B cell (primary cell): ENCODE measurements at places on chromosomes 6 and 20. TPM values are rescaled to one million over a fixed set of nuclear protein-coding genes. Genes with fewer than 3 reads are reported as not detected.

GRCh38 chr6:149342525-149342924, 25.0 kb downstream of the TAB2 start:
- no peaks in the 10 kb centered on the region for H3K27me3 ChIP-seq
- no peak overlapping the region for H3K4me3 ChIP-seq
- H3K36me3 ChIP-seq, result no peaks in the 10 kb centered on the region
- peak; percentile 35 for DNase-seq

GRCh38 chr6:15674690-15675386, 12.0 kb upstream of the DTNBP1 start:
- H3K4me3 ChIP-seq, result no peak overlapping the region
- no peaks in the 10 kb centered on the region for H3K36me3 ChIP-seq
- H3K27me3 ChIP-seq, result no peaks in the 10 kb centered on the region

DNA sequence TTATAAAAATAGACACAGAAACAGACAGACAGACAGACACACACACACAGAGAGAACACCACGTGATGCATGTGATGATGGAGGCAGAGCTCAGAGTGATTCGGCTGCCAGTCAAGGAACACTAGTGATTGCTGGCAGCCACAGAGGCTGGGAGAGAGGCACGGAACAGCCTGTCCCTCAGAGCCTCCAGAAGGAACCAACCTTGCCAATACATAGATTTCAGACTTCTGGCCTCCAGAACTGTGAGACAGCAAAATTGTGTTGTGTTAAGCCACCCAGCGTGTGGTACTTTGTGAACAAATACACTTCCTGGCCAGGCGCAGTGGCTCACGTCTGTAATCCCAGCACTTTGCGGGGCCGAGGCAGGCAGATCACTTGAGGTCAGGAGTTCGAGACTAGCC, 9.5 kb upstream of the PARD6B start:
- H3K36me3 ChIP-seq, result no peaks in the 10 kb centered on the region
- H3K27ac ChIP-seq, result no peak overlapping the region
- DNase-seq, result no peak

- no peak for DNase-seq
- H3K4me1 ChIP-seq, result no peaks in the 10 kb centered on the region
- no peak overlapping the region for H3K27ac ChIP-seq
- no peak overlapping the region for H3K4me3 ChIP-seq
Observed at GRCh38 chr6:14193524-14193923, 76.0 kb downstream of the CD83 start.

TRAM2 gene
- total RNA-seq, result 13.3 and 14.0 TPM in 2 replicates

DNA sequence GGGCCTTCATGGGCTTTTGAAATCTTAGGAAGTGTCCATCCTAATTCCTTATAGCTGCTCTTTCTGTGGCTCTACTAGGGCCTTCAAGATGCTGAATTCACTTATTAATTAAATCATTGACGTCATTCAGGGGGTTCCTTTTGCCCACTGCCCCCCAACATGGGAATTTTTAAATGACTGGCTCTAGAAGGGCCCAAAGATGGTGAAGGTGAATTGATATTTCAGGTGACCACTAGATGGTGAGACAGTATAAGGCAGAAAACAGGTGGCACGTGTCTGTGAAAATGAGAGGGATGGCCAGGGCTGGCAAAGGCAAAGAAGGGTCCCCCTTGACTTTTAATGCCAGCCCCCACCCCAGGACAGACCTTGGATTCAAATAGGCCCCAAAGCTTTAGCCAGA, 11.8 kb downstream of the GNAS start:
- no peaks in the 10 kb centered on the region for H3K4me1 ChIP-seq
- DNase-seq, result peak; percentile 48
- H3K27ac ChIP-seq, result no peak overlapping the region
- no peaks in the 10 kb centered on the region for H3K36me3 ChIP-seq

DNA sequence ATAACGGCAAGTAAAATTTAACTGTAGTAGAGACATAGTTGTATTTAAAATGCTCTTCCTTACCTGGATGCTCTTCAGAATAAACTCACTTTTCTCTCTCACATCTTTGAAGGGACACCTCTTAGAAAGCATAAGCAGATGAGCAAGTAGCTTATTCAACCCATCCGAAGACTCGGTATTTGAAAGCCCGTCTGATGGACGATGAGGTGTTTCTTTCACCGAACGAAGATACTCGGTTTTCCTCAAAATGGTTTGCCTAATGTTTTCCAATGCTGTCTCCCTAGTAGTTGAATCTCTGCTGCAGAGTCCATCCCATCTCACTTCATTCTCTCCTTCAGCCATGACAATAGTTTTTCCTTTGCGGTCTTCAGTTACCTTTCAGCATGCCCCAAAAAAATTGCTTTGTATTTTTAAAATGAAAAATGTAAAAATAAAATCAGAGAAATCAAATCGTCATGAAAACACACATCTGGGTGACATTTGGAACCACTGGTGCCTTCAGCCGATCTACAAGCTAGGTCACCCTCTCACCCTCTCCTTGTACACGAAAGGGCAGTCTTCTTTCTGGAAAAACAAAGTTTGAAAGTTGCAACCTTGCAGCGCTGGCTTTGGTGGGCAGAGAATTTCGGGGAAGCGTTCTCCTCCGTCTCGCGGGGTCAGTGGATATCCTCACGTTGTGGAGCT, 772 bp downstream of the SESN1 start:
- peaks cover 28% of the 10 kb centered on the region for H3K4me1 ChIP-seq
- H3K27me3 ChIP-seq, result no peaks in the 10 kb centered on the region
- peak overlapping the region; percentile 85 for H3K4me3 ChIP-seq
- H3K27ac ChIP-seq, result peak overlapping the region; percentile 95
- no peaks in the 10 kb centered on the region for H3K36me3 ChIP-seq
- peak; percentile 41 for DNase-seq

PNPLA1 gene
- 0.12 and 0.32 TPM in 2 replicates for total RNA-seq

DNA sequence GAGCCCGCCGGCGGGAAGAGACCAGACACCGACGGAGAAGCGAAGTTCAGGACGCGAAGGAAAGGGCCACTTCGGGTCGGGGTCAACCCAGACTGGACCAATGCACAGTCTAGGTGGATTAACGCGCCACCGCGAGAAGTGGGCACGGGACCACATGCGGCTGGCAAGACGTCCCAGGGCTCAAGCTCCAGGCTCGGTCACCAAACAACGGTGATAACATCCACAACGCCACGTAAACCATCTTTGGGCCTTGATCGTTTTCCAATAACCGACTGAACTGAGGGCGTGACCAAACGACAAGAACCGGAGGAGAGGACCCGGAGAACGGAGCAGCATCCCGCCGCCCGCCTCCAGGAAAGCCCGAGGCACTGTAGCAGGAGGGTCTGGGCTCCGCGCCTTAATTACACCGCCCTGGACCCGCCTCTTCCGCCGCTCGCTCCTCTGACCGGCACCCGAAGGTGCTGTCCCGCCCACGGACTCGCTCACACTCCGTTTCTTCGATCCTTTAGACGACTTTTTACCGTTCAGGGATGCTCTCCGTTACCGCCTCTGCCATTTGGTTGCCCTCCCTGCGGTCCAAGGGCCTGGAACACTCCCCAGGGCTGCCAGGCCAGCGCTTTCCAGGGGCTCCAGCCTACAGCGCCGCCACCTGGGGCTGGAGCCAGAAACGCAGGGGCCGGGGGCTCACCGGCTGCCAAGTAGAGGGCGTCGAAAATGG, 44.1 kb downstream of the DPPA5 start:
- DNase-seq, result peak; percentile 69
- peak overlapping the region; percentile 73 for H3K4me3 ChIP-seq
- peaks cover 13% of the 10 kb centered on the region for H3K4me1 ChIP-seq
- H3K27me3 ChIP-seq, result no peaks in the 10 kb centered on the region

DNA sequence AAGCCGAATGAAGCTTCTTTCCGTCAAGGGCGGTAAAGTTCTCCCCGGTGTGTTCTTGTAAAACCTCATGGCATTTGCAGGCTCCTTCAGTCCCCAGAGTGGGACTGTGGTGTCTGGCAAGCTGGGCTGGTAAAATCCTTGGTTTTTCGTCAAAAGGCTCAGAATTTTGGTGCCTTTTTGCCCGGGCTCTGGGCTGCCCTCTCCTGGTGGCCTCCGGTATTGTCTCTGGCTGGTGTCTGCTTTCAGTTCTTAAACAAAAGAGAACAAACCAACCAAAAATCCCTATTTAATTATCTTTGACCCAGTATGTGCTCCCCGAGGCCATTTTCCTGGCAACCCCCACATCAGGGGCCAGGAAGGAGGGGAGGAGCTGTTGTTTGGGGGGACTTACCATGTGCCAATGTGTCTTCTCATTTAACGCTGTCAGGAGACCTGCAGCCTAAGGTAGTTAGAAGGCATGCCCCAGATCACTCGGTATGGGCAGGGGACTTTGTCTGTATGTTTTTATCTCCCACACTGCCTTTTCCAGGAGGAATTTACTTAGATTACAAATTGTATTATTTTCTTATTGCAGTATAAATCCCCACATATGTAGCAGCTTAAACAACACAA, 11.1 kb downstream of the CDH4 start:
- no peak for DNase-seq
- H3K4me1 ChIP-seq, result no peaks in the 10 kb centered on the region
- no peak overlapping the region for H3K27ac ChIP-seq
- no peaks in the 10 kb centered on the region for H3K27me3 ChIP-seq
- H3K36me3 ChIP-seq, result no peaks in the 10 kb centered on the region

ERVFRD-1 gene
- total RNA-seq, result not detected in 2 replicates

PI16 gene
- total RNA-seq, result 1.1 and 1.4 TPM in 2 replicates

DNA sequence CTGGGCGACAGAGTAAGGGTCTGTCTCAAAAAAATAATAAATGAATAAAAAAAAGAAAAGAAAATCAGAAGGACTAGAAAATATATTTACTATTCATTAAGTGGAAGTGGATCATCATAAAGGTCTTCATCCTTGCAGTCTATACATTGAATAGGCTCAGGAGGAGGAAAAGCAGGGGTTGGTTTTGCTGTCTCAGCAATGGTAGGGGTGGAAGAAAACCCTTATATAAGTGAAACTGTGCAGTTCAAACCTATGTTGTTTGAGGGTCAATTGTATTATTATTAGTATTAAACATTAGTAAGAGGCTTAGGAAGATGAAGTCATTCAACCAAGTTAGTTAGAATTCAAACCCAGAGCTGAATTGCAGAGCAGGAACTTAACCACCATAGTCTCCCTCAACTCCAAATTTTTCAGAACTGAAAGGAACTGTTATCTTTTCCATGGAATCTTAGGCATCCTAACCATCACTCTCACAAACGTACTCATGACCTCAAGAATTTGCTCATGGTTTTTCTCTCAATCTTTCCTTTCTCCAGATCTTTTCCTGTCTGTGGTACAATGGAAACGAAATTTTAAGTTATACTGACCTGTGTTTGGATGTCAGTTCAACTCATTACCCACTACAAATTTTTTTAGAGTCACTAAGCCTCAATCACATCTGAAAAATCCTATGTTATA, 7.7 kb upstream of the SMIM13 start:
- no peaks in the 10 kb centered on the region for H3K36me3 ChIP-seq
- no peaks in the 10 kb centered on the region for H3K4me1 ChIP-seq
- no peak overlapping the region for H3K27ac ChIP-seq
- H3K4me3 ChIP-seq, result no peak overlapping the region

OPN5 gene
- total RNA-seq, result not detected in 2 replicates

- H3K4me1 ChIP-seq, result no peaks in the 10 kb centered on the region
- H3K27me3 ChIP-seq, result no peaks in the 10 kb centered on the region
- H3K4me3 ChIP-seq, result no peak overlapping the region
- no peak for DNase-seq
Observed at GRCh38 chr6:129542705-129543104, 167.3 kb downstream of the ARHGAP18 start.

PLTP gene
- 1.4 and 1.7 TPM in 2 replicates for total RNA-seq

GRCh38 chr20:12058216-12058615, 140.5 kb downstream of the BTBD3 start:
- H3K36me3 ChIP-seq, result no peaks in the 10 kb centered on the region
- H3K27me3 ChIP-seq, result no peaks in the 10 kb centered on the region
- H3K27ac ChIP-seq, result no peak overlapping the region
- no peak overlapping the region for H3K4me3 ChIP-seq
- peaks cover 16% of the 10 kb centered on the region for H3K4me1 ChIP-seq
- no peak for DNase-seq

- H3K27me3 ChIP-seq, result no peaks in the 10 kb centered on the region
- H3K36me3 ChIP-seq, result no peaks in the 10 kb centered on the region
- no peaks in the 10 kb centered on the region for H3K4me1 ChIP-seq
- no peak overlapping the region for H3K27ac ChIP-seq
- no peak for DNase-seq
- no peak overlapping the region for H3K4me3 ChIP-seq
Observed at GRCh38 chr6:33988121-33989015, 157.5 kb downstream of the GRM4 start.

DNA sequence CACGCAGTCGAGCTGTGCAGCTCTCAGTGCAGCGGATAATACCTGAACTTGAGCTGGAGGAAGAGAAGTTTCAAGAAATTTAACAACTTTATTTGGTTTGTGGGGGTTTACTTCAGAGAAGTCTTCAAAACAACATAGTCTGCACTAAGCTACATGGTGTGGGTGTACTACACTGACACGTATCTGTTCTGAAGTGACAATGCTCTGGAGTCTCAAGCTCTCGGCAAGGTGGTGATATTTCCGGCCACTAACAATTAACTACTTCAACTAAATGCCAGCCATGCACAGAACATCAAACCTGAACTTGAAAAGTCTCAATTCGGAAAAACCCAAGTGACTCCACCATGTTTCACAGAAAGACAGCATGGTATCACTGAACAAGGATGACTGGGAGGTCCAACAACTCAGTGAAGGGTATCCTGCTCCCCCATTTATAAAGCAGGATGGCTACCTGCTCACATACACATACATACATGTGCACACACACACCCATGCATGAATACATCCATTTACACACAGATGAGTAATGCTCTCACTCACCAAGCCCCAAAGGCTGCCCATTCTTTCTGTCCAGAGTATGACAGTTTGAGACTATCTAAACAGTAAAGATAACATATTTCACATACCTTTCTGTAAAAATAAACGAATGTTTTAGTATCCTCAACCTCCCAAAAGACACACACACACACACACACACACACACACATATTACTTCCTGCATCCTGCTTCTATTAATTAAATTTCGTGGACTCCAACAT, 15.4 kb upstream of the ANKRD60 start:
- no peak for DNase-seq
- no peaks in the 10 kb centered on the region for H3K4me1 ChIP-seq
- H3K27ac ChIP-seq, result no peak overlapping the region
- no peaks in the 10 kb centered on the region for H3K27me3 ChIP-seq
- H3K36me3 ChIP-seq, result peaks cover 29% of the 10 kb centered on the region

- no peaks in the 10 kb centered on the region for H3K27me3 ChIP-seq
- H3K27ac ChIP-seq, result no peak overlapping the region
- no peaks in the 10 kb centered on the region for H3K36me3 ChIP-seq
- H3K4me3 ChIP-seq, result no peak overlapping the region
- DNase-seq, result no peak
- no peaks in the 10 kb centered on the region for H3K4me1 ChIP-seq
Observed at GRCh38 chr20:24780674-24781417, 168.2 kb upstream of the CST7 start.

- H3K27ac ChIP-seq, result no peak within 1 kb of the TSS
- peaks cover 15% of the 10 kb centered on the region for H3K27me3 ChIP-seq
- H3K4me1 ChIP-seq, result peaks cover 9% of the 10 kb centered on the region
- no peak for DNase-seq
- H3K36me3 ChIP-seq, result no peaks in the 10 kb centered on the region
Observed at GRCh38 chr6:84033523-84034451, at the start of gene MRAP2. Gene MRAP2 (plus strand): TSS chr6:84033772. CDS start chr6:84055319, 21,547 bp downstream.
